ENCODE measurements at places on chromosomes 6 and 20.

DNA sequence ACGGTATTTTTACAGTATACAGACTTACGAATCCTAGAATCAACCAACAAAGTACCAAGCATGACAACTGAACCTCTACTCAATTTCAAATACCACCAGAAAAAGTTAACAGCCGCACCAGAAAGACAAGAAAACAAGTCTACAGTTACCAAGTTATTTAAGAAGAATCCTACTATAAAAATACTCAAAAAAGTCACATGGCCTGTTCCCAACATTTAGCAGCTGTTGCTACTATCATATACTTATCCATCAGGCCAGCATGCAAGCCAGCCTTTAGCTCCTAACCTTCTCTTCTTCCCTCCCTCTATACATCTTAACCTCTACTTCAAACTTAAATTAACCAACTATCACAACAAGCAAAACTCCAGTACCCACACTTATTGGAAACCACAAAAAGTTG lies 1.9 kb downstream of the SYNCRIP start:
- no peak for DNase-seq

- no peak for DNase-seq
These were observed 22.4 kb downstream of the SDCBP2 start for GRCh38 chr20:1306316-1307135.

- no peak for DNase-seq
These were observed 134.3 kb downstream of the PXDC1 start for GRCh38 chr6:3617192-3617631.

GRCh38 chr6:43828711-43829110 lies 58.7 kb downstream of the VEGFA start:
- no peak for DNase-seq

- no peak for DNase-seq
These were observed 65.7 kb downstream of the CYP39A1 start for GRCh38 chr6:46586906-46587305.

DNA sequence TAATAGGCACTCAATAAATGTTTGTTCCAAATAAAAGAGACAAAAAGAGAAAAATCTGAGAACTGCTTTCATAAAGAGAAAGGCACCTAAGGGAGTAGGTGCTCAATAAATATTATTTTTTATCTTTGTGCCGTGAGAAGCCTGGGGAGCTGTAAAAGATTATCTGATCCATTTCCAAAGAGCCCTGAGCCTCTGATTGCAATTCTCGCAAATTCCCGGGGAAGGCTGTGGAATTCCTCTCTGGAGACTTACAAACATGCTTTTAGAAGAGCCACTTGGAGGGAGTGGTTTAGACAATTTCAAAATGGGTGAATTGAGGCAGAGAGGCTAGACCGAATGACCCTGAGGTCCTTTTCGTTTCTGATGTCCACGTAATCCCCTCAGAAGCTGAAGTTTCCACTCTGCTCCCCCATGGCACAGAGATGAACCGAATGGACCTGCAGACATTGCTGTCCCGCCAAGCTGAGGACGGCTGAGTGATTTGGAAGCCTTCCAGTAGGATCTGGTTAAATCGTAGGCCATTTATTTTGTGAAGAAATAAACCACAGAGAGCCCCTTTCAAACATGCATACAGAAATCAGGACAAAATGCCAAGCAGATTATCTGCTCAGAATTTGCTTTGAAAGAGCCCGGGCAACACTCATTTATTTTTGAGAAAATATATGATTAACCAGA lies 77.8 kb downstream of the PKHD1 start:
- no peak for DNase-seq

DNA sequence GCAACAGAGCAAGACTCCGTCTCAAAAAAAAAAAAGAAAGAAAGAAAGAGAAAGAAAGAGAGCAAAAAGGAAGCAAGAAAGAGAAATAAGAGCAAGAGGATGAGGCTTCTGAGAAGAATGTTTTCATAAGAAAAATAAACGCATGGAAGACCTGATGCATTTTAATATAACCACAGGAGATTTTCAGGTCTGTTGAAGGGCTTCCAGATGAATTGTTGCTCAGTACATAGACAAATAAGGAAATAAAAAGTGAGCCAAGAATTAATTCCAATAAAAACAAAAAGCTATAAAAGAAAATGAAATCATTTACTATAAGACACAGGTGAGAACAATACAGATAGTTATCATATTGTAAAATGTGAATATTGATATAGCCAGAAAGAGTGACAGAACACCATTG lies 43.5 kb downstream of the PERP start:
- no peak for DNase-seq

- no peak for DNase-seq
These were observed 254.4 kb downstream of the KCNQ5 start for GRCh38 chr6:72876256-72876655.

GRCh38 chr20:51831866-51832265 lies 29.5 kb upstream of the SALL4 start:
- no peak for DNase-seq

DNA sequence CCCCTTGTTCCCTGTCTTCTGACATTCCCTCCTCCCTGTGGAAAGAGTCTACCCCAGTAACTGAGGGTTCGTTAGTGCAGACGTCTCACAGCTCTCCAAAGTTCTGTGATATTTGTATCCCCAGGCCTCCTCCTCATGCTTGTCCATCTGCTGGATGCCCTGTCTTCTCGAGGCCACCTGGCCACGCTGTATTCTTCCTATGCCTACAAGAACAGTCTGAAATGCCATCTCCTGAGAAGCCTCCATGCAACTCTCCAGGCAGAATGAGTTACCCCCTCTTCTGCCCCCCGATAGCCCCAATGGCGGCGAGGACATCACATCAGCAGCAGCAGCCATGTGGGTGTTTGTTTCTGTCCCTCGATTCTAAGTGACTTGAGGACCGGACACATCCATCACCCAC lies 9.3 kb downstream of the ULBP2 start:
- DNase-seq, result no peak

DNA sequence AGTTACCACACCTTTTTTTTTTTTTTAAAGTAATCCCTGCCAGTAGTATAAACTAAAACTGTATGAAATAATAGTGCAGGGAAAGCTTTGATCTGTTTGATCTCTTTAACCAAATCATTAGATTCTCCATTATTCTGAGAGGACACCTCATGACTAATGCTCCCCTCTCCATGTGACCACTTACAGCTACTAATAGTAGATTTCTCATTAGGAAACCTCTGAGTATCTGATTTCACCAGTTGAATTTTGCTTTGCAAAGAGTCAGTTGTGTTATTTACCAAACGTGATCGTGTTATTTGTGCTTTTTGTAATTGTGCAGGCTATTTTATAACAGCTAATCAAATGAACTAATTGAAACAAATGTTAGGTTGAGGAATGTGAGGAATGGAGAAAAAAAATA lies 12.5 kb downstream of the CASP8AP2 start:
- DNase-seq, result no peak

DNA sequence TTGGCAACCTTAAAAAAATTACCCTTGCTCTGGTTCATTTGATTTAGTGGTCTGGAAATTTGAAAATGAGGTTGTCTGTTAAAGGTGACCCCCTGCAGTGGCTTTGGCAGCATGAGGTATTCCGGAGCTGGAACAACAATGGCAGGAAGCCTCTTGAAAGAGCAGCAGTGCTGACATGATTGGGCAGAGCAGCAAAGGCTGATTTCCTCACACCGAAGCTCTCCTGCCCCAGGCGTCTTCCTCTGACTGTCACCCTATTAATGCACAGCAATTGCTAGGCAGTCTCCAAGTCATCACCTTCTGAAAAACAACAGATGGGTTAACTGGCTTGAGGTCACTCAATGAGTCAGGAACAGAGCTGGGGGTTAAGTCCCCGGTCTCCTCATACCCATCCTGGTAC lies 241.8 kb upstream of the MMS22L start:
- DNase-seq, result no peak
